Activated B cell treated with CpG ODN at 0.5 μM for 24 hours (primary cell): ENCODE measurements at places on chromosomes 4 and X.

- no peaks in the 10 kb centered on the region for H3K4me1 ChIP-seq
- no peak overlapping the region for H3K4me3 ChIP-seq
- H3K27ac ChIP-seq: no peak overlapping the region
- no peak for DNase-seq
- no peaks in the 10 kb centered on the region for H3K36me3 ChIP-seq
- H3K27me3 ChIP-seq: peaks cover 14% of the 10 kb centered on the region
These were observed 187.1 kb downstream of the SHROOM3 start for GRCh38 chr4:76622126-76622525.

GRCh38 chr4:140141210-140141835, 12.7 kb downstream of the MAML3 start:
- peaks cover 4% of the 10 kb centered on the region for H3K4me1 ChIP-seq
- DNase-seq: no peak
- H3K36me3 ChIP-seq: no peaks in the 10 kb centered on the region

- H3K27ac ChIP-seq: no peak overlapping the region
- H3K4me1 ChIP-seq: peaks cover 10% of the 10 kb centered on the region
- H3K36me3 ChIP-seq: peaks cover 20% of the 10 kb centered on the region
- DNase-seq: no peak
These were observed 6.9 kb downstream of the MOB1B start for GRCh38 chr4:70908993-70909556.

DNA sequence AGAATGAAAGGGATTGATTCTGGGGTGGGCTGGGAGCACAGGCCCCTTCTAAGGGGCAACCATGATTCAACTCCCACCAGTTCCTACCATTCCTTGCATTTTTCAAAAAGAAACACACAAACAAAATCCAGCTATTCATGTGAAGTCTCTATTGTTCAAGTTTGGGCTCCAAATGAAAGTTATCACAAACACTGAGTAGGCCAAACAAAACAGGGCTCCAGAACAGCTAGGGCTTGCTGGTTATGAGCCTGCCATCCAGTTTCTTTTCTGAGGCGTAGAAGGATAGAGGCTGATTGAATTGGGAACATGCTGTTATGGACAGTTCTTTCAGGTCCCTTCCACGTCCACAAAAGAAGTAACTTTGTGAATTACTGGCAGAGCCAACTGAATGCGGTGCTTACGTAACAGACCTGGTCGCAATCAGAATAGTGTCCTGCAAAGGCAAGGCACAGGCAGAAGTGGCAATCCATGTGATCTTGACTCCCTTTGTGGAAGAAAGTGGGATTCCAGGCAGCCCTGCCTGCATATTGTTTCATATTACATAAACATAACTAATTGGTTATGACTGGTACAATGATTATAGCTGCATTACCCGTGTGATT, 244.5 kb downstream of the SCFD2 start:
- H3K36me3 ChIP-seq: peaks cover 5% of the 10 kb centered on the region
- DNase-seq: no peak
- H3K27ac ChIP-seq: no peak overlapping the region
- H3K27me3 ChIP-seq: no peaks in the 10 kb centered on the region
- no peak overlapping the region for H3K4me3 ChIP-seq

GRCh38 chrX:106707771-106708454, 18.6 kb upstream of the RNF128 start:
- no peaks in the 10 kb centered on the region for H3K36me3 ChIP-seq
- no peak overlapping the region for H3K4me3 ChIP-seq

DNA sequence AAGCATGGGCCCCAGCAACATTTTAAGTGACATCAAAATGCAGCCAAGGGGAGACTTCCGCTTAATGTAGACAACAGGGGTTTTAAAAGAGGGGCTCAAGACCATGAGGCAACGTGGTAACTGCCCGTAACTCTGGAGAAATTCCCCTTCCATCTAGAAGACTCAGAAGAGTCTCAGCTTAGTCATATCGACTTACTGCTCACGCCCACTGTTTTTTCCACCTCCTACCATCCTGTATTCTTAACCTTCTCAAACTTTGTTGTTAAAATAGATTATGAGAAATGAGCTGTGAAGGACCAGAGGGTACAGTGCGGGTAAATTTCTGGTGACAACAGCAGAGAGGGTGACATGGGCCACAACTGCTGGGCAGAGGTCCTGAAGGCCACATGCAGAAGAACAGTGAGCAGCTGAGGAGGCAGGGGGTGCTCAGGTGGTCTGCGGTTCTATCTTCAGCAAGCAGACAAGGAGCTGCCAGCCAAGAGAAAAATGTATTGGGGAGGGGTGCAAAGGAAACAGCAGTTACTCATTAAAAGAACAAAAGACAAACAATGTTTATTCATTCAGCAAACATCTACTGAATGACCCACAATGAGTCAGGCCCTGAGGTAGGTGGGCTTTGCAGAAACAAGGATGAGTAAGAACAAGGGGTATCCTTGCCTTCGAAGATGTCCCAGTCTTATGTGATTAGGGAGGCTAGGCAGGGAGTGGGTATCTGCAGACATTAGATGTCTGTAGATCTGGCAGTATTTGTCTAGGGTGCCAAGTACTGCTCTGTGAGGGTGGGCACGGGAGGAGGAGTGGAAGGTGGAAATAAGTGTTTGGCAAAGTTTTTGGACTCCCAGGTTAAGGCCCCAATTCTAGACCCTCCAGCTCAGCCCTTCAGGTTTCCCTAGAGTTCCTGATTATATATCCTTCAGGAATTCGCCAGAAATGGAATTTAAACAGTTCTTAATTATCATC, 175.3 kb downstream of the TSPAN5 start:
- peaks cover 20% of the 10 kb centered on the region for H3K4me1 ChIP-seq
- DNase-seq: no peak
- no peaks in the 10 kb centered on the region for H3K36me3 ChIP-seq
- no peak overlapping the region for H3K4me3 ChIP-seq
- H3K27me3 ChIP-seq: no peaks in the 10 kb centered on the region
- peak overlapping the region; percentile 25 for H3K27ac ChIP-seq

GRCh38 chr4:61478340-61478739, 278.2 kb downstream of the ADGRL3 start:
- H3K27ac ChIP-seq: no peak overlapping the region
- H3K4me3 ChIP-seq: no peak overlapping the region
- no peak for DNase-seq
- H3K4me1 ChIP-seq: no peaks in the 10 kb centered on the region
- H3K36me3 ChIP-seq: no peaks in the 10 kb centered on the region

DNA sequence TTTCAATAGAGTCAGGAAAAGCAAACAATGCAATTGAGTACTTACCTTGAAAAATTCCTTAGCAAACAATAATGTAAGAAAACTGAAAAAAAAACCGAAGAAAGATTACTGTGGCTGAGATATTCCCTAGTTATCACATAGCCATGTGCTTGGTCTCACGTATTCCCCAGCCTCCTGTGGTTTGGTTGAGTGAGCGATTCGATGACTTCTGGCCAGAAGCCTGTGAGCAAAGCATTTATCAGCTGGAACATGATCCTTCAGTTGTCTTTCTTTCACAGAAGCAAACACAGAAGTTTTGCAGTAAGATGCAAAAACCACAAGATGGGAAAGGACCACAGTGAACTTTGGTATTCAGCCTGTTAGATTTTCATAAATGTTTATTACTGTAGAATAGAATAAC, 1754.3 kb upstream of the AGA start:
- no peak for DNase-seq
- H3K4me1 ChIP-seq: no peaks in the 10 kb centered on the region
- H3K27ac ChIP-seq: no peak overlapping the region
- no peaks in the 10 kb centered on the region for H3K36me3 ChIP-seq
- H3K27me3 ChIP-seq: no peaks in the 10 kb centered on the region
- H3K4me3 ChIP-seq: no peak overlapping the region

DNA sequence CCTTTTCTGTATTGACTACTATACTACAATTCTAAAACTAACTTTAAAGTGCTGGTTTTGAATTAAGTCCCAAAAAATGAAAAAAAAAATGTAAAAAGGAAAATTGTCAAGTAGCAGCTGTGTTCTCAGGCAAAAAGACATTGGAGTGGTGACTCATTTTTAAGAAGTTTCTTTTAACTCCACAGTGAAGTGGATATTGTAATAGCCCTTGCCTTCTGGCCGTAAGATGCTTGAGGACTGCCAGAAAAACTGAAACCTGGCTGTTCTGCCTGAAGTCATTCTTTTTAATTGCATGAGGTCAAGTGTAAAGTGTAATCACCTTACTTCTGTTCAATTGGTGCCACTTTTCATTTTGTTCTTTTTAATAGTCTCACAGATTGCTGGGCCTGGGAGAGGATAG, 28.9 kb downstream of the SPANXD start:
- H3K27me3 ChIP-seq: no peaks in the 10 kb centered on the region
- DNase-seq: no peak
- H3K36me3 ChIP-seq: no peaks in the 10 kb centered on the region
- H3K27ac ChIP-seq: no peak overlapping the region
- H3K4me1 ChIP-seq: no peaks in the 10 kb centered on the region

GRCh38 chr4:6873792-6874461, 35.7 kb upstream of the TBC1D14 start:
- H3K4me1 ChIP-seq: peaks cover 12% of the 10 kb centered on the region
- H3K4me3 ChIP-seq: no peak overlapping the region
- no peaks in the 10 kb centered on the region for H3K27me3 ChIP-seq
- H3K36me3 ChIP-seq: peaks cover 51% of the 10 kb centered on the region
- no peak overlapping the region for H3K27ac ChIP-seq

- H3K4me3 ChIP-seq: no peak overlapping the region
- H3K27me3 ChIP-seq: no peaks in the 10 kb centered on the region
- DNase-seq: no peak
- no peaks in the 10 kb centered on the region for H3K36me3 ChIP-seq
These were observed 157.9 kb downstream of the DCAF12L1 start for GRCh38 chrX:126394681-126395080.

DNA sequence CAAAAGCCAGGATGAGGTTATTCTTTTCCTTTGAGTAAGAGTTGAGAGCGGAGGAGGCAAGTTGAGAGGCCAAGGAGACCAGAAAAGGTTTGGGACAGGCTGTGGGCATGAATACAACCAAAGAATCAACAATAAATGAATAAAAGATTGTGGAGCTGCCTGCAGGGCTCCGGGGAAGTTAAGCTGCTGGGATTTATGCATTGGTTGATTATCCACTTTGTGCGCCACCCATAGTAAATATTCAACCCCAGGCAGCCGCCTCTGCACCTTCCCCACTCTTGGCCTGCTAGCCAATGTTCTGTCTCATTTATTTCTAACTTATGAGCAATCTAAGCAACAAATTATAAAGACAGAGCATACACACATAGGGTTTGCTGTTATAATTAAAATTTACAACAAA, 28.2 kb upstream of the IGSF1 start:
- H3K27ac ChIP-seq: no peak overlapping the region
- H3K27me3 ChIP-seq: no peaks in the 10 kb centered on the region
- no peak for DNase-seq
- H3K4me3 ChIP-seq: no peak overlapping the region

DNA sequence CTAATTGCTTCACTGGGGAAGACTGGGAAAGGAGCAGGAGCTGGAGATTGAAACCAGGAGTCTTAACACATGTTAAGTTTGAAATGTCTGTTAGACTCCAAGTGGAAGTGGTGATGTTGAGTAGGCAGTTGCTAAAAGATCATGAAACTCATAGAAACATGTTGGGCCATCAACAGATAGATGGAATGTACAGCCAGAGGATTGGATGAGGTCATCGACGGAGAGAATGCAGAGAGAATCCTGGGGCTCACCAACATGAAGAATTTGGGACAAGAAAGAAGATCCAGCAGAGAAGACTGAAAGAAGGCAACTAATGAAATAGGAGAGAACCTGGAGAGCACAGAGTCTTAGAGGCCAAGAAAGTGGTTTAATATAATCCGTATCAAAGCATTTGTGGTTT, 19.4 kb upstream of the TSPAN5 start:
- H3K27ac ChIP-seq: no peak overlapping the region
- no peak for DNase-seq
- peaks cover 4% of the 10 kb centered on the region for H3K4me1 ChIP-seq
- H3K4me3 ChIP-seq: no peak overlapping the region
- peaks cover 7% of the 10 kb centered on the region for H3K27me3 ChIP-seq

GRCh38 chr4:88846206-88846790, 148.7 kb upstream of the NAP1L5 start:
- H3K27ac ChIP-seq: no peak overlapping the region
- no peaks in the 10 kb centered on the region for H3K36me3 ChIP-seq
- peaks cover 3% of the 10 kb centered on the region for H3K27me3 ChIP-seq
- H3K4me1 ChIP-seq: no peaks in the 10 kb centered on the region
- no peak overlapping the region for H3K4me3 ChIP-seq
- DNase-seq: no peak

DNA sequence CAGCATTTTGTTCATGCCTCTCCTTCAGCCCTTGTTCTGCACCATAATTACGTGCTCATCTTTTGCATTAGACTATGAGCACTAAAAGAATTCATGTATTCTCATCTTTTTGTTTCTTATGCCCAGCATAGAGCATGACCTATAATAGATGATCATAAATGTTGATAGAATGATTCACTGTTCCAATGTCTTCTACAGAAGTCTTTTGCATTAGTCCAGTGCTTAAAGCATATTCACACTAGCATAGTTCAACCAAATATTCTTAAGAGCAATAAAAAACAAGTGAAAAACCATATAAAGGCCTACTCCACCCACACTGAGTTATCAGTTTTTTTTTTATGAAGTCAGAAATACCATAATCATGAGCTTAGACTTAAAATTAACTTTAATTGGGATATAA, 36.5 kb upstream of the SLC10A4 start:
- peaks cover 2% of the 10 kb centered on the region for H3K27me3 ChIP-seq
- no peaks in the 10 kb centered on the region for H3K36me3 ChIP-seq
- no peaks in the 10 kb centered on the region for H3K4me1 ChIP-seq
- H3K27ac ChIP-seq: no peak overlapping the region
- DNase-seq: no peak

DNA sequence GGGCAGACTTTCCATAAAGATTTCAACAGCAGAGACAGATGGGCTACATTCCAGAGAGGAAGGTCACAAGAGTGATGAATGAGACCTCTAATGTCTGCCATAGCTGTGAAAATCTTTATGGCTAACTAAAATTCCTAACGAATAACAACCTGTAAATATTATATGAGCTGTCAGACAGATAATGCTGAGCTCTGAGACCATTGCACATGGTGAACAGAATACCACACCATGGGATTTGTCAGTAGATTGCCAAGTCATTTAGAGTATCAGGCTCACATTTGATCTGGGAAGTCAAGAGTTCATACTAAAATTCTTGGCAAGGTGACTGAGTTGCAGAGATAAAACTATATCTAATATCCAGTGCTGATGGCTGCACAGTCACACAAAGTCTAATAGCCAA, 259.2 kb upstream of the FTHL17 start:
- H3K36me3 ChIP-seq: no peaks in the 10 kb centered on the region
- DNase-seq: no peak
- H3K4me1 ChIP-seq: no peaks in the 10 kb centered on the region
- H3K27me3 ChIP-seq: no peaks in the 10 kb centered on the region

- H3K36me3 ChIP-seq: no peaks in the 10 kb centered on the region
- no peak overlapping the region for H3K4me3 ChIP-seq
- H3K4me1 ChIP-seq: no peaks in the 10 kb centered on the region
These were observed 406.3 kb downstream of the SPRY1 start for GRCh38 chr4:123802933-123803332.

DNA sequence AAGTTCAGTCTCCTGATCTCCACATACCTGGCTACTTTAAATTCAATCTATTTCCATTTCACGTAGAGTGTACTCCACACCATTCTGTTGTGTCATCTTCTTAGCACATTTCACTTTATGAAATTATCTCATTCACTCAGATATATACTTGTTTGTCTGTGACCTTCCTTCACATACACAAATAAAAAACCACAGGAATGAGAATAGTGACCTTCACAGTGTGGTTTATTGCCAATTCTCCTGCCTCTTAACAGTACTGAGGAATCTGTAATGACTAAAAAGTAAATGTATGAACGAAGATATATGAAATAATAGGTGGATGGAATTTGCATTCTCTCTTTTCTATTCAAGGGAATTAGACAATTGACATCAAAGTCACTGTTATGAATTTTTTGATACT, 183.9 kb upstream of the PCDH7 start:
- H3K4me3 ChIP-seq: no peak overlapping the region
- no peak for DNase-seq
- H3K27ac ChIP-seq: no peak overlapping the region
